GM23248 (cell line): ENCODE measurements at places on chromosomes 16 and 17. TPM values are rescaled to one million over a fixed set of nuclear protein-coding genes. Genes with fewer than 3 reads are reported as not detected.

DNA sequence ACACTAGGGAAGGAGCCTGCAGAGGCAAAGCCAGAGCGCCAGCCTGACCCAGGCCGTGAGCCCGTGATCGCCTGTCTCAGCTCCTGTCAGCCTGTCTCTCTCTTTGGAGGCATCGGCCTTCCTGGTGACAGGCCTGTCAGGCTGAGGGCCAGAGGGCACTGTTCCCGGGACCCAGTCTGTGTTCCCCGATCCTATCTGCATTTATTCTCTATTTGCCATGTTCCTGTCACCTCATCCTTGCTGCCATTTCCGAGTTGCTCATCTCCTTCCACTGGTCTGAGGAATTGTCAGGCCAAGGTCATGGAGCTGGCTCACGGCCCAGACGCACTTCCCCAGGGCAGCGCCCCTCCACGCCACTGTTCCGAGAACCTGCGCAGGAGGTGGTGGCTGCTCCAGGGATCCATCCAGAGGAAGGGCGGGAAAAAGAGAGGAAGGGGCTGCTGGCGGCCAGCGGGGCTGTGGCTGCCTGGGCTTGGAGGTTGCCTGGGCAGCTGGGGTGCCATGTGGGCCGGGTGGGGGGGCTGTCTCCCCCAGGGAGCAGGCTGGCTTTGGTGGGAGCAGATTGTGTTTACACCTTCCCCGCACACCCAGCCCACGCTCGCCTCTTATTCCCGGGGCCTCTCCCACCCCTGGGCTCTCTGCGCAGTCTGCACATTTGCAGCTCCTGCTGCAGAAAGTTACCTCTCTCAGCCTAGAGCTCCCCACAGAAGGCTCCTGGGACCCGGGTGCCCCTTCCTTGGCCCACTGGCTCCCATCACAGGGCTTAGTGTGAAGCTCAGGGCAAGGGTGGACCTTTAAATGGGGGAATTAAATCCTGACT lies 4.9 kb downstream of the PRCD start:
- DNase-seq: no peak

TPSD1 gene
- total RNA-seq: not detected in 2 replicates

CHST5 gene
- 0.25 TPM in 1 of 2 replicates, not detected in the other for total RNA-seq

DNA sequence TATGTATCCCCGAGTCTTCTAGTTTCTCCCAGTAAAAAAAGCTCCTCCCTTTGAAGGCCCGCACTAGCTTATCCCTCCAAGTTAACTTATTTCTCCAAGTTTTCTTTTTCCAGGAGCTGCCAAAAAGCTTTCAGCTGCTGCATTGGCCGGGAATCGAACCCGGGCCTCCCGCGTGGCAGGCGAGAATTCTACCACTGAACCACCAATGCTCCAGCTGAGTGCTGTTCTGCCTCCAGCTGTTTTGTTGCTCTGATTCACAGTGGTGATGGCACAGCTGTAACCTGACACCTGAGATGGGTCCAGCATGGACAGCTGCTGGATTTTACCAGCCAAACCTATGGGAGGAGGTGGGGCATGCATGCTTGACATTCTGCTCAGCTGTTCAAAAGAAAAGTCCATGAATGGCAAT lies 22.1 kb downstream of the VAC14 start:
- peak; percentile 90 for DNase-seq

DNA sequence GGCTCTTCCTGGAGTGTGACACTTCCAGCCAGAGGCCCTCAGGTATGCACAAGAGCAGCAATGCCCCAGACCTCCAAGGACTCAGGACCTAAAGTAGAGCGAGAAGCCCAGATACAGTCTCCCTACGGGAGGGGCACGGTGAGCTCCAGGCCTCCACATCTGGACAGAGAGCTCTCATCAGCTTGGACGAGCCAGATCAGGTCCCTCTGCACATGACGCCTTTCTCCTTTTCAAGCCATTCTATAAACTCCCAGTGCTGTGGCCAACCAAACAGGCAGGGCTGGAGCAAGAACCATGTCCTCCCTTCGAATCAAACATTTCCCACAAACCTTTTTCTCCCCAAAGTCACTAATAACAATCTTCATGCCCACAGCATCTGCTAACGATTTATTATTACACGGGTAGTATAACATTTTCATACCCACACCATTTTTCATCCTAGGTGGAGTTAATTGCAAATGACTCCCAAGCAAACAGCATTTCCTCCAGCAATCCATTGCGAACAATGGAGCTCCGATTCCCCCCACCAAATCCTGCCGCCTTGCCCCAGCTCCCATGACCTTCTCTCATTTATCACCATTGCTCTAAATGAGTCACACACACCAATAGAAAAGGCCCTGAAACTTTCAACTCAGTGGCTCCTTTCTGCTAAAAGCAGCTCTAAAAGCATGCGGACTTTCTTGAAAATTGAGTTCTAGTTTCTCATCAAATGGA lies 24.2 kb upstream of the NLRP1 start:
- DNase-seq: no peak

SP6 gene
- total RNA-seq: not detected in 2 replicates

MYH2 gene
- 0.65 and 1.5 TPM in 2 replicates for total RNA-seq

DNA sequence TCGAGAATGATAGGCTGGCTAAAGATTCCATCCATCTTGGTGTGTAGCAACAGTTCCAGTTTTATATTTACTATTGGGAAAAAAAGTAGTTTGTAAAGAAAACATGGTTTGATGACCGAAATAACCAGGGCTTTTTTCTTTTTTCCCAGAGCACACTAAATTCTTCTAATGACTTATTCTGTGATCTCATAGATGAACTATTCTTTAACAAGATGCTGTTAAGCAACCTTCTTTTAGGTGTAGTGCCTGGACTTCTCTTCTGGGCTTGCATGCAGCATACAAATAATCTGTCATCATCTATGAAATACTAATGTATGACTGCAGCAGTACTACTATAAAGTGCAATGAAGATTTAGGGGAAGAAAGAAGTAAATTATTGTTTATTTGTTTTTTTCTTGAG lies 11.0 kb upstream of the CAPNS2 start:
- peak; percentile 77 for DNase-seq

DNA sequence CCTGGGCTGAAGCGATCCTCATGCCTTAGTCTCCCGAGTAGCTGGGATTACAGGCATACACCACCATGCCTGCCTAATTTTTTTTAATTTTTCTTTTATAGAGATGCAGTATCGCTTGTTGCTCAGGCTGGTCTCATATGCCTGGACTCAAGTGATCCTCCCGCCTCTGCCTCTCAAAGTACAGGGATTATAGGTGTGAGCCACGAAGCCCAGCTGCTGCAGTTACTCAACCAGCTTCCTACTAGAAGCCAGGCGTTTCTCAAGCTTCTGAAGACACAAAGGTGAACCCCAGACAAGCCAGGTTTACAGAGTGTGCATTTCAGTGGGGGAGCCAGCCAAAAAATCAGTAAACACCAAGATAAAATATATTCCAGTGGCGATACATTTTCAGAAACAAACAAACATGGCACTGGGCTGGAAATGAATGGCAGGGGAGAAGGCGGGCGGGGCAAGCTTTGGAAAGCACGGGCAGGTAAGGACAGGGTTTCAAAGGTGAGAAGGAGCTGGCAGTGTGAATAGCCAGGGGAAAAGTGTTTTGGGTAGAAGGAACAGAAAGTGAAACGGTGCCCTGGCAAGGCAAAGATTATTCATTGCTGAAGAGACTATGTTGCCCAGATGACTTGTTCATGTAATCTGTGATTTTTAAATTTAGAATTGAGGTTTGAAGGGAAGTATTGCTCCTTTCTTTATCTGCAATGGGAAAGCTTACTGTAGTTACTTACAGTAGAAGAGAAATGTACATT lies 471.1 kb downstream of the WWOX start:
- DNase-seq: no peak

- no peak for DNase-seq
Measured at GRCh38 chr17:31100840-31101459, 6.2 kb downstream of the NF1 start.

FGF11 gene
- not detected in 2 replicates for total RNA-seq

- no peak for DNase-seq
Measured at GRCh38 chr17:41758601-41759000, 24.2 kb upstream of the HAP1 start.

DNA sequence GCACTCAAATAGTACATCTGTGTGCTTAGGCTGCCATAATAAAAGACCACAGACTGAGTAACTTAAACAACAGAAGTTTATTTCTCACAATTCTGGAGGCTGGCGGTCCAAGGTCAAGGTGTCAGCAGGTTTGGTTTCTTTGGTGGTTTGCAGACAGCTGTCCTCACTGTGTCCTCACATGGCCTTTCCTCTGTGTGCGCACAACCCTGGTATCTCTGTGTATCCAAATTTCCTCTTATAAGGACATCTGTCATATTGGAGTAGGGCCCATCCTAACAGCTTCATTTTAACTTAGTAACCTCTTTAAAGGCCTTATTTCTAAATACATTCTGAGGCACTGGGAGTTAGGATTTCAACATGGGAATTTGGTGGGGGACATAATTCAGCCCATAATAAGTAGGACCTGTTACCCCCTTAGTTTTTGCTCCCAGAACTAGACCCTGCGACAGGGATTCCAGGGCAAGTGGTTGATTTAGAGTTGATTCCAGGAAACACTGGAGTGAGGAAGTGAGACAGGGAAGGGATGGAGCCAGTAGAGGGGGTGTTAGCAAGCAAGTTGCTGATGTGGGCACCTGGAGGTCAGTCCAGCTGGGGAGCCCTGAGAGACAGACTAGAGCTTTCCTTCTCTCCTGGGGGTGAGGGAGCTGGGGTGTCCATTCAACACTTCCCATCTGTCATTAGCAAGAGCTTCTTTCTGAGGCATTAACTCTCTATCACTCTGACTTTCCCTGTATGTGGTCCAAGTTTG lies 10.9 kb upstream of the ALKBH5 start:
- no peak for DNase-seq

DNA sequence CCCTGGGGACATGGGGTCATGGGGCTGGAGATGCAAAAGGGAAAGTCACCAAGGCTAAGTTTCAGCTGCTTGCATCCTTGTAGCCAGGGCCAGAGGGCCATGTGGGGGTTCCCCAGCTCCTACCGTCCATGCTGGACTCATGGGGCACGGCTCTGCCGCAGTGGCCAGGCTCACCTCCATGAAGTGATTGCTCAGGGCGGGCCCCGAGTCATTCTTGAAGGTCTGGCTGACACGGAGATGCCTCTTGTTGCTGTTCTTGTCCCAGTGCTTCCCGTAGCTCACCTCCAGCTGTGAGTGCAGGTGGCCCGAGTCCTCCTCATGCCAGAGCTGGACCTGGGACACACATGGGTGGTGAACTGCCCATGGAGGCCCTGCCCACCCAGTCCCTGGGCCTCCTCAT lies 114.5 kb downstream of the RMI2 start:
- DNase-seq: no peak

SLC47A2 gene
- not detected in 2 replicates for total RNA-seq

- no peak for DNase-seq
Measured at GRCh38 chr16:87054856-87055255, 262.3 kb downstream of the C16orf95 start.

GRCh38 chr17:30368912-30369720 lies 9.6 kb upstream of the CPD start:
- DNase-seq: no peak

DNA sequence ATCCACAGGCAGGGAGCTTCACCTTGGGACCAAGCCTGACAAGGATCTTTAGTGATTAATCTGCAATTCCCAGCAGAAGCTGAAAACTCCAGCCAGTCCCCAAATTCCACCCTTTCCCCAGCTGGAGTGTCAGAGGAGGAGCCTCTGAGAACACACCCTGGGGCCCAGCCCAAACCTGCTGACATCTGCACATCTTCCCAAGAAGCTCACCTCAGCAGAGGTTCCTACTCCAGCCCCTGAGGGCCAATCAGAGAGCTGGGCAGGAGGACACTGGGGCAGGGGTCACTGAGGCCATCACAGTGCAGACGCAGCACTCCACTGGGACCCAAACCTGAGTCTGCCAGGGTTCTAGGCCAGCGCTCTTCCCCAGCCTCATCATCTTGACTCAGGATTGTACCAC lies 44.9 kb downstream of the CNGB1 start:
- DNase-seq: no peak

DNA sequence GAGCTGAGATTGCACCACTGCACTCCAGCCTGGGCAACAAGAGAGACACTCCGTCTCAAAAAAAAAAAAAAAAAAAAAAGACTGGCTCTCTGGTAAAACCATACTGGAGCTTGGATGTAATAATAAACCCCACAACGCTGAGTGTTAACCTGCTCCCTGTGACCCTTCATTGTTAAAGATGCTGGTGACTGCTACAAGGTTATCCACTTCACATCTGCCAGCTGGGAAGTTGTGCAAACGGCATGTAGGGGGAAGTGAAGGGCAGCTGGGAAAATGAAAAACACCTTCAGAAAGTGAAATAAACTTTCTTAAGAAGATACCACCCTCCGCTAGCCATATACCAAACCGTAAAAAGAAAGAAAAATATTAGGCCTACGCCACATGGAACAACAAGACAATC lies 131.0 kb upstream of the NUDT7 start:
- DNase-seq: no peak

DNA sequence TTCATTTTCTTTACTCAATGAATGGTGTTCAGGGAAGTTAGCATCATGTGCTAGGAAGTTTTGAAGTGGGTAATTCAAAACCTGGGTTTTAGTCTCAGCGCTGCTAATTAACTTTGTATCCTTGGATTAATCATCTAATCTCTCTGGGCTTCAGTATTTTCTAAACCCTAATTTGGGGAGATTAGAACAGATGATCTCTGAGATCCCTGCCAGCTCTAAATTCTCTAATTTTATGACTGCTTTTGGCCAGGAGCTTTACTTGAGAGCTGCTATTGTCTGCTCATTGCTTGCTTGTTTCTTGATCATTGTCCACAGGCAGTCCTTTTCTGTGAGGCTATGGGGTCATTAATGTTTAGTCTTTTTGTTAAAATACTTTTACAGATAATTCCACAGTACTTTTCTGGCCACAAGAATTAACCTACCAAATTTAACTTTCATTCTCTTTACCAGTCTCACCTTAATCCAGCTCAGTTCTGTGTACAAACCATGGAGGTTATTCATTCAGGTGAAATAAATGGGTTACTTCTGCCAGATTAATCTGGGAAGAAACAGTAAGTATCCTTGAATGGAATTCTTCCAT lies 28.4 kb upstream of the VWA3A start:
- DNase-seq: no peak

DNA sequence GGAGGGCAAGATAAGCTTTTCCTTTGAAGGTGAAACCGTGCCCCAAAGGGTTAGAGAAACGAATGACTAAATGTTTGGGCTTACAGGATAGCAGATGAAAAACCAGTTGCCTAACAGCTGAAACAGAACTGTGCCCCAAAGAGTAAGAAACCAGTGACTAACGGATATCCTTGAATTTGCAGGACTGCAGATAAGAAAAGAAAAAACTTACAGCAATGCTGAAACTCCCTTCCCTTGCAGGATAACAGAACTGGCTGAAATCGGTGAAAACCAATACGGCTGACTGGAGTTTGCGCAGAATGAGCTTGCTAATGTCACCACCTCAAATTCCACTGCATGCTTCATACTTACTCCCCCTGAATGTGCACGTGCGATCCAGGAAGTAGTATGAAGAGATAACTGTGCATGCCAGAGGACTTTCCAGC lies 175.2 kb upstream of the NLRP1 start:
- no peak for DNase-seq

- DNase-seq: peak; percentile 58
Measured at GRCh38 chr17:71902894-71903506, 217.8 kb upstream of the SOX9 start.

GRCh38 chr16:152141-153128 lies at the start of gene HBZ:
Gene HBZ (plus strand): TSS chr16:152644. CDS start chr16:152910, 266 bp downstream.
- DNase-seq: no peak

PIMREG gene
- total RNA-seq: 20.7 and 28.7 TPM in 2 replicates
